ENCODE measurements at places on chromosomes 5 and 9.

DNA sequence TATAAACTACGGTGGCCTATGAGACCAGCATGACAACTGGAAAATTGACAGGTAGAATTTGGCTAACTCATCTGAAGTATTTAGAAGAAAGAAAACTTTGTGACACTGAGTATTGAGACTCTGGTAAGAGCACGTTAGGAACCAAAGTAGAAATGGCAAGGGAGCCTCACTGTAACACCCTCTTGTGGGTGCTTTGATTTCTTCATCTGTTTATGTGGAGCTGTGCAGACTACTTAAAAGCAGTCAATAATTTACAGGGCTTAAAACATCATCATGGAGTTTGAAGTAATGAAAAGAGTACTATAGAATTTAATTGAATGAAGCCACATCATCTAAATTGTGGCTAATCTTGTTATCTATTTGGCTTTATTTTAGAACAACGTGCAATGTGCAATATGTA lies 414.2 kb downstream of the CCDC171 start:
- no peak for DNase-seq

- DNase-seq: no peak
Measured at GRCh38 chr5:15286650-15287049, 213.3 kb upstream of the FBXL7 start.

DNA sequence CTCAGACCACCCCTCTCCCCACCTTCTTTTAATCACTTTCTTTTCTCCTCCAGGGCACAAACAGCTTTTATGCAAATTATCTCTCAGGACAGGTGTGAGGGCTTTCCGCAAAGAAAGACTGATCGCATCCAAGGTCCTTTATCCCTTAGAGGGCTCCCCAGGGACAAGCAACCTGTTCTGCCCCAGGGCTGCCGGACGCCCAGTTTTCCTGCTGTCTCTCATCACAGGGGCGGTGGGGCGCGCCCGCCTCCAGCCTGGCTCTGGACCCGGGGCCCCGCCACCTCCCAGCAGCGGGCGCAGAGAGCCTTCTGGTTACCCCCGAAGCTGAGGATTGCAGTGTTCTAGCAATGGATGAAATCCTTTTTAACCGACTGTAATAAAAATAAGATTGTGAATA lies 266.1 kb downstream of the CWC27 start:
- no peak for DNase-seq

DNA sequence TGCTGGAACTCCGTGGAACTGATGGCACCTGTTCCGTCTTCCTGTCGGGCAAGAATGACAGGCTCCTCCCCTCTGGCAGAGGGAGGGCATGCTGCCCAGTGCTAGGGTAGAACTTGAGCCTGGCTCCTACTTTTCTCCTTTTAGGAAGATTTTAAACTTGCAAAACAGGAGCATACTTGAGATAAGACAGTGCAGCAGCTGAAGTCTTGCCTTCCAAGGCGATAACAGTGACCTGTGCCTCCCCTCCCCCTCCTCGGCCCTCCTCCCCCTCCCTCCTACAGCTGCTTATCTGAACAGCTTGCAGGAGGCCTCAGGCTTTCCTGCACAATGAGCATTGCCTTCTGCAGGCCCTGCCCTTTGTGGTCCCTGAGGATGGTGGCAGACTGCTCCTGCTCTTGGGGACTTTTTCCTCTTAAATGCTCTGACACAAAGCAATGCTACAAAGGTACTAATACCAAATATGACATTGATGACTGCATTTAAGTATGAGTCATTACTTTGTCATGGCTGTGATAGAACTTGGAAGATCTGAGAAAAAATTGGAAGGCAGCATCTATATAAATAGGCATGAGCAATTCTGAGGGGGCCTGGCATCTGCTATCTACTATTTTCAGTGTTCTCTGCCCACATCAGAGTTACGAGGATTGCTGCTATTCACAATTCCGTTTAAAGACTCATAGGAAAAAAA lies 2.0 kb downstream of the GADD45G start:
- no peak for DNase-seq

DNA sequence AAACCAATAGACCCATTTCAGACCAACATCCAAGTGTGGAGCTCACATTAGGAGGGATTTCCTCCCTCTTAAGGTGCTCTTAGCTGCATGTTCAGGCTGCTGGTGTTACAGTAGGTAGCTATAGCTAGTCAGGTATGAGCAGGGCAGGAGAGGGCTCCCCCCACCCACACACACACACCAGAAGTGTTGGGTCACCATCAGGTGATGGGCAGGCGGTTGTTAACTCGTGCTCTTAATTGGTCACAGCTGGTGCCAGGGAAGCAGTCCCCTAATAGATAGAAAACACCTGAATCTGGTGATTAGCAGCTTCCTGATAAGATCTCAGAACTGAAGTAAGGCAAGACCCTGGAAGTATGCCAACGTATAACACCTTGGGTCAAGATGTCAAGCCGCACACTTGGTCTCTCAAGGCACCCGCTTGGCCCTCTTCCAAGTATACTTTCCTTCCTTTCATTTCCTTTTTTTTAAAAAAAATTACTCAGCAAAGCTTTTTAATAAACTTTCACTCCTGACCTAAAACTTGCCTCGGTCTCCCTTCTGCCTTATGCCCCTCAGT lies 532.4 kb downstream of the DNAH5 start:
- DNase-seq: peak; percentile 2

- DNase-seq: no peak
Measured at GRCh38 chr9:92649007-92649406, 20.9 kb downstream of the IPPK start.

- no peak for DNase-seq
Measured at GRCh38 chr9:80222466-80223169, 650.9 kb downstream of the TLE4 start.

DNA sequence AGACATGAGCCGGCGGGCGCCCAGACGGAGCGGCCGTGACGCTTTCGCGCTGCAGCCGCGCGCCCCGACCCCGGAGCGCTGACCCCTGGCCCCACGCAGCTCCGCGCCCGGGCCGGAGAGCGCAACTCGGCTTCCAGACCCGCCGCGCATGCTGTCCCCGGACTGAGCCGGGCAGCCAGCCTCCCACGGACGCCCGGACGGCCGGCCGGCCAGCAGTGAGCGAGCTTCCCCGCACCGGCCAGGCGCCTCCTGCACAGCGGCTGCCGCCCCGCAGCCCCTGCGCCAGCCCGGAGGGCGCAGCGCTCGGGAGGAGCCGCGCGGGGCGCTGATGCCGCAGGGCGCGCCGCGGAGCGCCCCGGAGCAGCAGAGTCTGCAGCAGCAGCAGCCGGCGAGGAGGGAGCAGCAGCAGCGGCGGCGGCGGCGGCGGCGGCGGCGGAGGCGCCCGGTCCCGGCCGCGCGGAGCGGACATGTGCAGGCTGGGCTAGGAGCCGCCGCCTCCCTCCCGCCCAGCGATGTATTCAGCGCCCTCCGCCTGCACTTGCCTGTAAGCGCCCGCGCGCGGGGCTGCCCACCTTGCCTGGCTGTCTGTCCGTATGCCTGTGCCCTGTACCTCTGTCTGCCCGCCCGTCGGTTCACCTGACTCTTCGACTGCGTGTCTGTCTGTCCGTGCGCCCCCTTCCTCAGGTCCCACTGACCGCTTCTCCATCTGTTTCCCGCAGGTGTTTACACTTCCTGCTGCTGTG lies 412 bp downstream of the FGF18 start:
- peak; percentile 34 for DNase-seq
